ENCODE measurements at places on chromosomes 11 and 22.

- no peak for DNase-seq
These were observed 195.2 kb downstream of the NAV2 start for GRCh38 chr11:19907839-19908238.

GRCh38 chr11:73298233-73298632 is 9.8 kb upstream of the ARHGEF17 start:
- no peak for DNase-seq

DNA sequence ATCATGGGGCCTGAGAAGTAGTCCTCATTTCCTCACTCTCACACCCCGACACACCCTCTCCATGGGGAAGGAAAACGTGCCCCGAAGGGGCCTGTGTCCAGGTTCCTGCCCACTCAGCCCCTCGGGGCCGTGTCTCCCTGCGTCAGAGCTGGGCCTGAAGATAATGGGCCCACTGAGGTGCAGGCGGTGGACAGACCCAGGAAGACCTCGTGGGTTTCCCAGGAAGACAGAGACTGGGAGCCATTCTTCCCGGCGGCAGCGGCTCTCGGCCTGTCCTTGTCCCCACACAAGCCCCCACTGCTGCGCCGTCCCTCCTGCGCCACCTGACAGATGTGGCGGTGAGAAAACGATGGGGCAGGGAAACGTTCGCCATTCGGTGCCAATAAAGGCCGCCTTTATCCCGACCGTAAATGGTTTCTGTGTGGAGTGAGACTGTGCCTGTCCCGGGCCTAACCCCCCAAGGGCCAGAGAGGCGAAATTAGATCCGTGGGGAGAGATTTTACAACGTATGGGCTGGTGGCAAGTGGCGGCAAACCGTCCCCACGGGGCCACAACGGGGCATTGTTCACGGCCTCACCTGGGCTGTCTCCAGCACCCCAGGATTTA is 89.0 kb downstream of the CDKN1C start:
- DNase-seq = no peak

DNA sequence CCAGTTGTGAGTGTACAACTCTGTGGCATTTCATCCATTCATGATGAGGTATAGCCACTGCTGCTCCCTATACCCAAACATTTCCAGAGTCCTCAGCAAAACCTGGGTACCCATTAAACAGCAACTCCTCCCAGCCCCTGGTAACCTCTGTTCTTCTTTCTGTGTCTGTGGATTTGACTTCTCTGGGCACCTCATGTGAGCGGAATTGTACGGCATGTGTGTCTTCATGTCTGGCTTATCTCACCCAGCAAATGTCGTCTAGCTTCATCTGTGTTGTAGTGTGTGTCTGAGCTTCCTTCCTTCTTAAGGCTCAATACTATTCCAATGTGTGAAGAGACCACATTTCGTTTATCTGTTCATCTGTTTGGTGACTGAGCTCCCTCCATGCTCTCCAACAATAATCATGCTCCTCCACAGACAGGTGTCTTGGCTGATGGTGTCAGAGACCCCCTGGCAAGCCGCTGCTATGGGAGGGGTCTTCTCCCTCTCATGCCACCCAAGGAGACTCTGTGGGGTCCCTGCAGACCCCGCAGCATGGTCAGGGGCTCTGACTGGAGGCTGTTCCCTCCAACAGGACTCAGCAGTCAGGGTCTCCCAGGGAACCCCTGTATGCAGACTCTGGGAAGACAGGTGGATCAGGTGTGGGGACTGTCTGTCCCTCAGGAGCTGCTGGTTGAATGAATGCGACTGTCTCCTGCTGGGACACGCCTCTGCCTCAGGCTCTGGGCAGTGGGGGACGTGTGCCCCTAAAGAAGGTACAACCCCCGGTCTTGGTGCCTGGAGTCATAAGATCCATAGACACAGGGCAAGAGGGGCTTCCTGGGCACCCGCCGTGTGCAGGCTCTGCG is 52.7 kb downstream of the SMIM38 start:
- no peak for DNase-seq

DNA sequence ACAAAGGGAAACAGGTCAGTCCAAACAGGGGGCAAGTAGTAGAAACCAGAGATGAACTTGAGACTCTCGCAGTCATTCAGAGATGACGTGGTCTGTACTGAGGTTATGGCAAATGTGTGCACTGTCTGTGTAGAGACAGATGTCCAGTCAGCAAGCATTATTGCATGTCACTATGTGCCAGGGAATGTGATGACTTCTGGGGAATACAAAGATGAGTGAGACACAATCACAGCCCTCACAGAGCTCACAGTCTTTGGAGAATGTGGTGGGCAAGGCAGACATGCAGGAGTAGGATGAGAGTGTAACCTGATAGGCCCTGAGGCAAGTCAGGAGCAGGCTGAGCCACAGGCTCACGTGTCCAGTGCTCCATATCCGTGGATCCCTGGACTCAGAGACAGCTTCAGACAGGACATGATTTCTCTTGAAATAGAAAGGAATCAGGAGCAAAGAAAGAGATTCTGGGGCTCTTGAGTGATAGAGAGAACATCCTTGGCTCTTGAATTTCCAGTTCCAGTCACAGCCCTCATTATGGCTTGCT is 550.7 kb downstream of the ETS1 start:
- DNase-seq = no peak

DNA sequence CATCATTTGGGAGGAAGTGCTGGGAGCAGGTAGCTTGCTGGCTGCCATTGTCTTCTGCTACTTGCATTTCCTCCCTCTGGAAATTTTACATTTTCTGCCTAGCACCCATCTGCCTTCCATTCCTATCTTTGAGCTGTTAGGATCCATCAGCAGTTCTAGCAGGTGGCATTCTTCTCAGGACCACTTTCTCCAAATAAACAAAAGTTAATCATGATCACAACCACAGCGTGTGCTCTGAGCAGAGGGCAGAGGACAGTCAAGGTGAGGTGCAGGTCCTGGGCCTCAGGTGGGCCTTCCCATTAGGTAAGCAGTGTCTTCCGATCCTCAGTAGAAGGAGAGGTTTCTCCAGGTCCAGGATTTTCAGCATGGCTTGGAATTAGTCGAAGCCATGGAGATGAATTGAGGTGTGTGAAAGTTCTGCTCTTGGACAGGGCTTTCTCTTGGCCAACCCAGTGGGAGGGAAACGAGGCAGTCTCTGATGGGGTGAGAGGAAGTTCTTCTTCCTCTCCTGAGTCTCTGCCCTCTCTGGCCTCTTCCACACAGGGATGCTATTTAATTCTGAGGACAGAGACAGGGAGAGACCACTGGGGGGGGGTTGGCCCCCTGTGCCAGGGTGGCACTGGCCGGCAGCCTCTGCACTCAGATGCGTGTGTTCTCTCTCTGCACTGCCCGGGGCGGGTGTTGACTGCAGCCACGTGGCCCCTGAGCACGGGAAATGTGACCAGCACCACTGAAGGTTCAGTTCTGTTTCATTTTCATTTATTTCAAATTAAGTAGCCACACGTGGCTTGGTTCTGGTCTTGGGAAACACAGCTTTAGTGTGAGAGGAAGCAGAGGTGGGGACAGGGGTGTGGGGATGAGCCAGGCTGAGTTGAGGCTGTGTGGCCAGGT is 170.8 kb downstream of the TBC1D22A start:
- no peak for DNase-seq

GRCh38 chr11:42571131-42571877 is 740.5 kb upstream of the API5 start:
- no peak for DNase-seq

Data from T-helper 9 cell (primary cell).